ENCODE measurements at places on chromosomes 5 and 9.

DNA sequence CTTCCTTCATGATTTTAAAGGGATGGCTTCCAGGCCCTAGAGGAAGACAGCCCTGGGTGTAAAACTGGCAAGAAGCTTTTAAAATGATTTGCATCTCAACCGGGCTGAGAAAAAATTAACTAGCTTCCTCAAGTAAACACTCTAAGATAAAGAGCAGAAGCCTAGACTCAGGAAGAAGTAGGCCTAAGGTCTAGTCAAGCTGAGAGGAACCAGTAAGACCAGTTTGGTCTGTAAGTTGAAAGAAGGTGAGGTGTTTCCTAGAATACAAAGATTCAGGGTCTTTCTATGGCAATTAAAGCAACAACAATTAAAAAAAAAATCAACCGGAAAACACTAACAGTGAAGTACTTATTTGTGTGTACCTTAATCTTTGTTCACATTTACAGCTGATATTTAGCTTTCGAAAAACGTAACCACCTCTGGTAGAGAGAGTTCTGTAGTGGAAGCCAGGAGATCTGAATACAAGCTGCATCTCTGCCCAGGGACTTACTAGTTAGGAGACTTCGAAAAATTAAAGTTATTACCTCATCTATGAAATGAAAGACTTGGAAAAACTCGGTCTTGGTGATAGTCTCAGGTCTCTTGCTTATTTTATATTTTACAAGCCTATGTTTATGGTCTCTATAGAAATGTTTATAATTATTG lies 75.7 kb downstream of the TUSC1 start:
- no peak for DNase-seq

DNA sequence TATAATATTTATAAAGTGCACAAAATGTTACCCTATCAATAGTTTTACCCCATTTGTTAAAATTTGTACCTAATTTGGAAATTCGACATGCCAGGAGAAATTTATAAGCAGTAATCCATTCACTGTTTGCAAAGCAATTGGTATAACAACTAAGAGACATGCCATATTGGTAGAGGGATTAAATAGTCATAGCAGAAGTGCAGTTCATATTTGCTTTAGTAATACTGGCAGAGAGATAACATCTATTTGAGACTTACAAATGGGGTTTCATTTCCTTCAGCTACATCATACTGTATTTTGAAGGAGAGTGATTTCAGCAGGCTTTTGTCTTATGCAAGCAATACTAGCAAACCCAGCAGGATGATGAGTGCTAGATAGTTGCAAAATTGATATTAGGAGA lies 610.4 kb upstream of the CDH10 start:
- DNase-seq, result no peak

- DNase-seq, result no peak
Observed at GRCh38 chr9:120725907-120726306, 11.6 kb upstream of the MEGF9 start.

DNA sequence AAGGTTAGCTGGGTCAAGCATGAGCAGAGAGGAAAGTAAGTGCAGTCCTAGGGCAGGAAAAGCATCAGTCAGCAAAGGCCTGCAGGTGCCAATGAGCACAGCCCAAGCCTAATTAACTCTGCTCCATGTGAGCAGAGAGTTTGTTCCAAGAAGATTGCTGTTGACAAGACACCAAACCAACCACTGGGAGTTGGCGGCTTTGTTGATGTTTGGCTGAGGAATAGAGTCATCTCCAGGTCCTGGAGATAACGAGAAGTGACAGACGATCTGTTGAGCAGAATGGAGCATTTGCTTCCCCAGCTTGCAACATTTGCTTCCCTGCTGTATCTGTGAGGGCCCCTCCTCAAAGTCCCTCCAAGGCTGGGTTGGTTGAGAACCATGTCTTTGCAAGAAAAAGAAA lies 68.2 kb downstream of the FAM114A2 start:
- no peak for DNase-seq

GRCh38 chr5:78591138-78591612 lies 57.4 kb downstream of the LHFPL2 start:
- DNase-seq, result no peak

- DNase-seq, result no peak
Observed at GRCh38 chr9:97820373-97820772, 32.7 kb upstream of the FOXE1 start.

Measured in CD4-positive, alpha-beta T cell treated with Interleukin-12 subunit alpha and Interleukin-12 subunit beta, for 1 hour (primary cell).